NCI-H1417 (cell line): ENCODE measurements at places on chromosomes 11 and 22.

DNA sequence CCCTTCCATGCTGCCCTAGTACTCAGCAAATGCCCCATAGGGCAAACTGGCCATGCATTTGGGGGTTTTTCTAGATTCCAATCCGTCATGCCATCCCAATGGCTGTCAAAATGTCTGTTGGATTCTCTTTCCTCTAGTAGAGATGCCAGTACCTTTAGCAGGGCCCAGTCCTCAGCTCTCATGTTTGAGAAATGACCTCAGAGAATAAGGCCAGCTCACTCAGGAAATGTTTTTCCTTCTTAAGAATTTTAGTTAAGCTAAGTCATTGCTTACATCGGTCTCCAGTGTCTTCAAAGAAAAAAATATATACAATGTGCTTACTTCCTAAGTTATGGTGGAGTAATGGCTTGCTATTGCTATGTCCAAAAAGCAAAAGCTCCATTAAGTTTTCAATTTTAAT is 14.1 kb upstream of the ALKBH3 start:
- no peak for DNase-seq

DNA sequence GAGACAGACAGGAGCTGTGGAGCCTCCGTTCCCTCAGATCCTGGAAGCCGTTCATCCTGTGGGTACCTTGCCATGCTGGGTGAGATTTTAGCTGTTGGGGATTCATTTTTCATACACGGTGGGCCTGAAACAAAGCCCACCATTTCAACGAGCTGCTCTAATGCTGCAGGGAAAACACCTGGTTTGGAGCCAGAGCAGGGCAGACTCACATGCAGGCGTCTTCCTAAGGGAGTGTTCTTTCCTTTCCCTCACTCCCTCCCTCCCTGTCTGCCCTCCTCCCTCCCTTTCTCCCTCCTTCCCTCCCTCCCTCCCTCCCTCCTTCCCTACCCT is 52.5 kb downstream of the CD6 start:
- no peak for DNase-seq

GRCh38 chr11:72114570-72114969 is 2.1 kb upstream of the ANAPC15 start:
- DNase-seq, result no peak

- no peak for DNase-seq
Observed at GRCh38 chr11:131662317-131662972, 292.0 kb downstream of the NTM start.

DNA sequence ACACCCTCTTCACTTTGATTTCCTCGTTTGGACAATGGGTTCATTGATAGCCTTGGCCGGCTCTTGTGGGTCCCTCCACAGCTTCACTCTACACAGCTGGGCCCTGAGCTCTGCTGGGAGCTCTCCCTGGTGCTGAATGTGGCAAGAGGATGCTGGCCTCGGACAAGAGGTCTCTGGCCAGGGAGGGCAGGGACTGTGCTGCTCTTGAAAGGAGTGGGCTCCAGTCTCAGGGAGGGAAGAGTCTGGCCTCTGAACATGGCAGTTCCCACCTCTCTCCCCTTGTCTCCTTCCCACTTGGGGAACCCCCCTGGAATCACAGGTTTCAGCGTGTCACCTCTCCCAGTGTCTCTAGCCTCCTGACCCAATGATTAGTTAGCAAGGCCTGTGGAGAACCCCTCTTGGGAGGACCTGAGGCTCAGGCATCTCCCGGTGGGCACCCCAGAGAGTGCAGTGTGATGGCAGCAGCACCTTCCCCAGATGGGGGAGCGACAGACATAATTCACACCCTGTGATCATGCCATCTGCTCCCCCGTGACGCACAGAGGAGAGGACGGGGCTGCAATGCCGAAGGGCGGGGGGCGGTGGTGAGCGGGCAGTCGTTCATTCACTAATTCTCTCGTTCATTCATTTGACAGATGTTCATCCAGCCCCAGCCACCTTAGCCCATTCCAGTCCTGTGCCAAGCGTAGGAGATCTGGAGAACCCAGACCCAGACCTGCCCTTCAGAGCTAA is 2.8 kb upstream of the CABP7 start:
- DNase-seq, result no peak

GRCh38 chr11:1916132-1916985 is 3.1 kb upstream of the TNNT3 start:
- DNase-seq, result no peak

DNA sequence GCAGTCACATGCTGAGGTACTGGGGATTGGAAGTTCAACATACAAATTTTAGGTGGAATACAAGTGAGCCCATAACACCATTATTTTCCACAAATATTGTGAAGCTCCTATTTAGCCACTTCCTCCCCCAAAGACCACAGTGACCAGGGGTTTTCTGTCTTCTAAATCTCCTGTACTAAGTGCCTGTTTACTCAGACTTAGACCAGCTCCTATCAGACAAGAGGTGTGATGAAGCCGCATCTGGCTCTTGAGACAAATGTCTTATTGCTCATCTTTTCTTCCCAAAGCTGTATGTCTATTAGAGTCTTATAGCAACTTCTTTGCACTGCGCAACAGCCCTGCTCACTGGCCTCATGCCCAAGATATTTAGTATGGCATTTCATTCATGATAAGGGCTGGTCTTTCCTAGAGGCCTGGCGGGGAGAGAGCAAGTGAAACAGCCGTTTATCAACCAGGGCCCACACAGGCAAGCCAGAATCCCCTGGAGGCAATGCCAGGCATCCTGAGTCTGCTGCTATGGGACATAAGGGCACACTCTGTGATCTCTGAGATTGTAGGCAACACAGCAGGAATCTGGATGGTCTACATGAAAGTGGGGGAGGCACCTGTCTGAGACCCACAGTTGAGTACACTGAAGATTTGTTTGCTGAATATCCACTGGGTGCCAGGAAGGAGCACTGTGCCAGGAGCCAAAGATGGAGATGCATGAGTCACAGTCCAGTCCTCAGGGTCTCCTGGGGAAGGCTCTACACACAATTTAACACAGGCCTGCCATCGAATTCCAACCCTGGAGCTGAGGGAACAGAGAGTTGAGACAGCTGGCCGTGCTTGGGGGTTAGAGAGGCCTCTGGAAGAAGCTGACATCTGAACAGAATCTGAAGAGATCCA is 78.5 kb upstream of the NCAM1 start:
- DNase-seq, result no peak

- DNase-seq, result peak; percentile 51
Observed at GRCh38 chr22:46673662-46674236, 53.6 kb downstream of the GRAMD4 start.

- DNase-seq, result no peak
Observed at GRCh38 chr11:72741429-72741833, 10.8 kb downstream of the ARAP1 start.

GRCh38 chr11:107787733-107788132 is 70.9 kb downstream of the SLC35F2 start:
- no peak for DNase-seq

- DNase-seq, result no peak
Observed at GRCh38 chr11:73413256-73413655, 37.1 kb downstream of the RELT start.

DNA sequence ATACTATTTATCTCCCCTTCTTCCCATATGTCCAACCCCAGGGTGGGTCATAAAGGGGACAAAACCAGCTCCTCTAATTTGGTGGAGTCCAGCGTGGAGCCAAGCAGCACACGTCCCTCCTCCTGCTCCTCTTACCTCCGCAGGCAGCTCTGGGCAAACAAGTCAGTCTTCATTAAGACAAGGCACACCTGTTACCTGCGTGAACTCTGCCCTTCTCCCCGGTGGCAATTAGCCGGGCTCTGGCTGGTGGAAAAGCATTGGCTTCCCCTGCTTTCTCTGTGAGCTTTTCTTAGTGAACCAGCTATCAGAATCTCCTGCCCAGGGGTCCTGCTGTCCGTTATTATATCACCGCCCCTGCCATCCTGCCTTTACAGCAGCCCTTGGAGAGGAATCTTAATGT is 418.7 kb upstream of the CADM1 start:
- DNase-seq, result peak; percentile 45

- DNase-seq, result no peak
Observed at GRCh38 chr11:71996946-71997345, 1.8 kb upstream of the IL18BP start.

DNA sequence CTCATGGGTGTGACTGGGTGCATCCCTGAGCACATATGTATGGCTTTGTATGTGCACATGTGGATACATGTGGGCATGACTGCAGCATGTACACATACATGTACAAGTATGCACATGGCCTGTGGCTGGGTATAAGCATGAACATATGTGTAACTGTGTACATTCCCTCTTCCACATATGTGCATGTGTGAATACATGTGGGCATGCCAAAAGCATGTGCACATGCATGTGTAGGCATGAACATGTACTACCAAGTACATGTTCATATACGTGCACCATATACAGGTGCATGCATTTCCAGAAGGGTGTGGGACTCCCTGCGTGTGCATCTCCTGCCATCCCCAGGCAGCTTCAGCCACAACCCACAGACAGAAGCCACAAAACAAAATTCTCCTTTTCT is 208.2 kb downstream of the MN1 start:
- DNase-seq, result no peak

DNA sequence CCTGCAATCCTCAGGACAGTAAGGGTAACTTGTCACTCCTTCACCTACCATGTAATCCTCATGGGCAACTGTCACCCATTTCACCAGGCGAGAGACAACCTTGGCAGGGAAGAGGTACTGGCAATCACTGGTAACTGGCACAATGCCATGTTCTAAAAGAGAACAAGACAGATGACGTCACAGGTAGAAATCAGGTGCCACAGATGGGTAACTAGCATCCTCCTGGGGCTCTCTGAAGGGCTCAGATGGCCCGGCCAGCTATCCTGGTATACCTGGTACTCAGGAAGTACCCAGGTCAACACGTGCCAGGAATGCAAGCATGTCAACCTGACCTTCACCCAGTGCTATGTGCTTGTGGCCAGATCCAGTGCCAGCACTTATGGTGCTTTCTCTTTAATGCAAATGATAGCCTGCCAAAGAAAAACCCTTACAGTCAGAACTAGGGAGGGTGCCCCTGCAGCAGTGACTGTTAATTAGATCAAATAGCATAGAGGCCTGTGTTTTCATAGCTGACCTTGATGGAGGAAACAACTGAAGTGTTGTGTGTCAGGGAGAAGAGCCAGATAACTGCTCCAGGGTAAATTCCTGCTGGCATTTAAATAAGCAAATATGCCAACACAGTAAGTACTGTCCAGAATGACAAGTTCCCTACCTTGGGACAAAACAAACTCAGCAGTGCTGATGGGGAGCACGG is 36.2 kb downstream of the THOC5 start:
- DNase-seq, result no peak

DNA sequence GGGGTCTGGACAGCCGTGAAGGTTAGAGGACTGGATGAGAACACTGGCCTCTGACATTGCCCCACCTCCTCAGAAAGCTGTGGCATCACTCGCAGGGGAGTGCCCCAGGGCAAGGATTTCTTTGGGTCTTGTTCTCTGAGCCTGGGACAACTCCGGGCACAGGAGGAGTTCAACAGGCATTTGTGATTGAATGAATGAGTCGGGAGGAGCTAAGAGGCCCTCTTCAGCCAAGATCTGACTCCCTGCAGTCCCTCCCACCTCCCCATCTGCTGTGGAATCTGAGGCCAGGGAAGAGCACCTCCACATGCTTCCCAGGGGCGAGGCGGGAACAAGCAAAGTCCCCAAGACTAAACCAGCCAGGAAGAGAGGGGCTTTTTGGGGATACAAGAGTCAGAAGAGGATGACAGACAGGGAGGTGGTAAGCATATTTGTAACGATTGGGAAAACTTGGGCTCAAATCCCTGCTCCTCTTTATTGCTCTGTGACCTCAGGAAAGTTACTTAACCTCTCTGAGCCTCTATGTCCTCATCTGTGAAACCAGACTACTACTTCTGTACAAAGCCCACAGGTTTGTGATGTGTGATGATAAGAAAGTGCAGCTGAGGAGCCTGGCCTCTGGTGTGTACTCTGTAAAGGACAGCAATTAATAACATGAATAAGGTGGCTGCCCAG is 6.4 kb downstream of the TP53I11 start:
- DNase-seq, result no peak

DNA sequence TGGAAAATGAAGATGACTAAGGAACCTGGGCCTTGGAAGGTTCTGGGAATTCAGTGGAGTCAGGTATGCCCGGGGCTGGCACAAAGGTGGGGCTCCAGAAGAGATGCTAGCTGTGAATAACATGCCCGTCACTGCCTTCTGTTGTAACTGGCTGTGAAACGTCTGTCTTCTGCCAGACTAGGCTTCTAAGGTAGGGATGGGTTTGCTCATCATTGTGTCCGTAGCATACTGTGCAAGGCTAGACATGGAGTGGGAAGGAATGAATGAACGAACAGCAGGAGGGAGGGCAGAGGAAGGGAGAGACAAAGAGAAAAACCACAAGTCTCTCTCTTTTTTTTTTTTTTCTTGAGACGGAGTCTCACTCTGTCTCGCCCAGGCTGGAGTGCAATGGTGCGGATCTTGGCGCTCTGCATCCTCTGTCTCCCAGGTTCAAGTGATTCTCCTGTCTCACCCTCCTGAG is 327.4 kb downstream of the MN1 start:
- DNase-seq, result no peak

- DNase-seq, result no peak
Observed at GRCh38 chr11:2587132-2587930, 112.5 kb downstream of the KCNQ1OT1 start.

DNA sequence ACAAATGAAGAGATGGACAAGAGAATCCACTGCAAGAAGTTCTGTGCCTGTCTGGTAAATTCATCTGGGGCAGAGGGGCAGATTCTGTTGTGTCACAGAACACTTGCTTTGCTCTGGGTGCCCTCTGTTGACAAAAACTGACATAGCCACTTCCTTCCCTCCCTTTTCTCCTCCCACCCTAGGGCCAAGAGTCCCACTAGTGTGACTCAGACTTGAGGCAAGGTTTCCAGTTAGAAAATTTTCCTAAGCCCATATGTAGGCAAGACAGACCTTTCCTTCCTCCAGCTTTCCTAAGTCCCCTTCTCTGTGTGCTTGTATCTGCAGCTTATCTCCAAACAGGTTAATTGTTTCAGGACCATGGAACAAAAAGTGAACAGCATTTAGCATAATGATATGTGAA is 106.8 kb downstream of the RBFOX2 start:
- peak; percentile 3 for DNase-seq

DNA sequence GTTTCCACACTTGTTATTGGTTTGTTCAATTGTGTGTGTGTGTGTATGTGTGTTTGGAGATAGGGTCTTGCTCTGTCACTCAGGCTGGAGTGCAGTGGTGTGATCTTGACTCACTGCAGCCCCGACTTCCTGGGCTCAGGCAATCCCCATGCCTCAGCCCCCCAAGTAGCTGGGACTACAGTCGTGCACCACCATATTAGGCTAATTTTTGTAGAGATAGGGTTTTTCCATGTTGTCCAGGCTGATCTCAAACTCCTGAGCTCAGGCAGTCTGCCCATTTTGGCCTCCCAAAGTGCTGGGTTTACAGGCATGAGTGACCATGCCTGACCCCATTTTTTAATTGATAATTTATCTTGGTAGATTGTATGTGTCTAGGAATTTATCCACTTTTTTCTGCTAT is 263.7 kb downstream of the DYNC2H1 start:
- no peak for DNase-seq

GRCh38 chr22:24188705-24189248 is 7.5 kb downstream of the SUSD2 start:
- no peak for DNase-seq

GRCh38 chr11:128840783-128841182 is 26.3 kb downstream of the KCNJ1 start:
- no peak for DNase-seq
